ENCODE measurements at places on chromosomes 16 and 17.

GRCh38 chr17:40500709-40501108 lies 714 bp downstream of the TNS4 start:
- DNase-seq = no peak

- DNase-seq = no peak
These were observed 37.1 kb downstream of the YWHAE start for GRCh38 chr17:1362964-1363363.

GRCh38 chr16:50152351-50152806 lies 727 bp upstream of the TENT4B start:
- DNase-seq = no peak

- no peak for DNase-seq
These were observed 119.3 kb downstream of the CLEC16A start for GRCh38 chr16:11063448-11064201.

DNA sequence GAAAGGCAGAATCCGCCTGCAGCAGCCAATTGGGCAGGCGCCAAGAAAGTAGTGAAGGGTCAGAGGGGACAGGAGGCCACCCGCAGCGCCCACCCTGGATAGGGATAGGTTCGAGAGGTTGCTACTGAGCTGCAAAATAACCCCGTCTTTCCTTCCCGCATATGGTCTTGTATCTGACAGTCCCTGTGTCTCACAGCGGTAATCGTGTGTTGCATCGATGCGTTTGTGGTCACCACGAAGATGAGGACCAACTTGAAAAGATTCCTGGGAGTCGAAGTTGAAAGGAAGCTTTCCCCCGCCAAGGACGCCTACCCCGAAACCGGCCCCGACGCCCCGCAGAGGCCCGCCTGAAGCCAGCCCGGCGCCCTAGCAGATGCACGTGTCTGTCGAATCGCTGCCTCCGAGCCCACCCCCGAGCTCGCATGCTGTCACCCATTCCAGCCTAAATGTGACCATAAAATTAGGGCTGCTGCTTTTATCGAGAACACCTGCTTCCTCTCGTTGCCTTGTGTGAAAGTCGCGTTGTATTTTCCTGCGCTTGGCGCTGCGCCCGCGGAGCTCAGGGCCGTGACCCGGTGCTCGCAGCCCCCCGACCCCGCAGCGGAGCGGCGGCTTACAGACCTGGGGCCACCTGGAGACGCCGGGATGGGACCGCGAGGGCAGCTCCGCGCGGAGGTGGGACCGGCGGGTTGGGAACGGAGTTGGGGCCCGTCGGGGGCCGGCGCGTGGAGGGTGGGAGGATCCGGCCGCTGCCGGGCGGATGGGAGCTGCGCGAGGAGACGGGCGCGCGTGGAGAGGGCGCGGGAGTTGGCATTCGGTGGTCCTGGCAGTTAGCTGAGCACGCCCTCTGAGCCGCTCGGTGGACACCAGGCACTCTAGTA lies at the start of gene CMTM2:
TSS of gene CMTM2 (plus strand) at position 813 of the 881 bp plus-strand sequence. CDS start 145 bp downstream, outside the sequence.
- no peak for DNase-seq

DNA sequence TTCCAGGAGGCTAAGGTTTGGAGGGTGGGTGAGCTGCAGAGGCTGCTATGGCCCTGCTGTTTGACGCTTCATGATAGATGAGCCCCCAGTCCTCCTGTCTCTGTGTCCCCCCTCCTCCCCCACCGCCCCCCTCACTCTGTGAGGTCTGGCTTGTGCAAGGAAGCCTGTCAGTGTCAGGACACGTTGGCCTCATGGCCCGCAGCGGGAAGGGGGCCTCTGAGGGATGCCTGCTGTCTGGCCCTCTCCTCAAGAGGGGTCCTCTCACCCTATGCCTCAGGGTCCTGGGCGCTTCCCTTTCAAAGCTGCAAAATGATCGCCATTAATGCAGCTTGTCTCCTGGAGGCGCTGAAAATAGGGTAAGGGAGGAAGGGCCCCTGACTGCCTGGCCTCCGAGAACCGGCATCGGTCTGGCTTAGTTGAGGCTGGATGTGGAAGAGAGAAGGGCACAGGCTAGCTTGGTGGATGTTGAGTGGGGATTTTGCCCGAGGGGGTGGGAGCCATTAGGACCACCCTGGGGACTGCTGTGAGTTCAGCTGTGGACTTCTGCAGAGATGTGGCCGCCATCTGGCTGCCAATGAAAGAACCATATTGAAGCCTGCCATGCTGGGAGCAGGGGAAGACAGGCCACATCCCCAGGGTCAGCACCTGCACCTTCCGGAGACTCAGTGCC lies 14.8 kb upstream of the GOSR2 start:
- DNase-seq = no peak

GRCh38 chr16:87178977-87179376 lies 138.2 kb downstream of the C16orf95 start:
- no peak for DNase-seq

- no peak for DNase-seq
These were observed 594 bp downstream of the RCVRN start for GRCh38 chr17:9904277-9905077.

DNA sequence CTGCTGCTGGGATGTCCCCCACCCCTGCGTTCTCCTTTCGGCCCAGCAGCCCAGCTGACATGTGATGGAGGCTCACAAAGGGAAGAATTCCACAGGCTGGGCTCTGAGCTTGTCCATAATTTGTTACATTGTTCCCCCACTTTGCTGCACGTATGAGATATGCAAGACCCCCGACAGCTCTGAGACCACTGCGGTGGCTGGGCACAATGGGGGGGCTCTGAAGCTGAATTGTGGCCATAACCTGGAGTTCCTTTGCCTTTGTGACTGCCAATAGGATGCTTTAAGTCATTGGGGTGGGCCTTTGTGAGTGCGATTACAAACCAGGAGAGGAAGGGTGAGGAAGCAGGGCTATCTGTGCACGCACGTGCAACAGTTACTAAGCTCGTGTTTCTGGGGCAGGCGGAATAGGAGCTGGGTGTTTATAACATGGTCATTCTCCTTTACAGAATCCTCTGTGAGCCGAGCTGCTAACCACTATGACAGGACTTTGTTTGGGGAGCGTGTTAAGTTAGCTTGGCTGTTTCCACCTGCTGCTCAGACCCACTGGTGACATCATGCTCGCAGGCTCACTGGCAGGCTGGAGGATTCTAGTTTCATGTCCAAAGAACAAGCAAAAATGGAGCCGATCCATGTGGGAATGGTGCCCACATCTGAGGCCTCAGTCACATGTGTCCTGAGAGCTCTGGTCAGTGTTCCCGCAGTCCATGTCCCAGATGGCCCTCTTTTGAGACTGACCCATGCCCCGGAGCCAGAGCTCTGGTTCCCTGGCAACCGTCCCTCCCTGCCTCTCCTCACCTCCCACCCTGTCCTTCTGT lies 208.3 kb upstream of the SALL1 start:
- no peak for DNase-seq

DNA sequence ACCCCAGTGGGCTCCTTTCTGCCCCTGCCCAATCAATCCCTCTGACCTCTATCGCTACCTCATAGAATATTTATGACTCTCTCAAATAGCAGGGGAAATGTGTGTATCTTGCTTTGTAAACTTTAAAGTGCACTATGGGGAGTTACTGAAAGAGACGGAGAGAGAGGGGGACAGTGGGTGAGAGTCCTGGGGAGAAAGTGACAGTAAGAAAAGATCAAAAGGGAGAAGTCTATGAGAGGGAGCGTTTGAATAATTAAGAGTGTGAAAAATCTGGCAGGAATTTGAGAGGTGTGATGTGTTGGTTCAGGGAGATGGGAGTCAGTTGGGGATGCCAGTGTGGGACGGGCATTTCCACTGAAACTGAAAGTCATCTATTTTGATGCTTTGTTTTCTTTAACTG lies 32.6 kb downstream of the USP43 start:
- no peak for DNase-seq

DNA sequence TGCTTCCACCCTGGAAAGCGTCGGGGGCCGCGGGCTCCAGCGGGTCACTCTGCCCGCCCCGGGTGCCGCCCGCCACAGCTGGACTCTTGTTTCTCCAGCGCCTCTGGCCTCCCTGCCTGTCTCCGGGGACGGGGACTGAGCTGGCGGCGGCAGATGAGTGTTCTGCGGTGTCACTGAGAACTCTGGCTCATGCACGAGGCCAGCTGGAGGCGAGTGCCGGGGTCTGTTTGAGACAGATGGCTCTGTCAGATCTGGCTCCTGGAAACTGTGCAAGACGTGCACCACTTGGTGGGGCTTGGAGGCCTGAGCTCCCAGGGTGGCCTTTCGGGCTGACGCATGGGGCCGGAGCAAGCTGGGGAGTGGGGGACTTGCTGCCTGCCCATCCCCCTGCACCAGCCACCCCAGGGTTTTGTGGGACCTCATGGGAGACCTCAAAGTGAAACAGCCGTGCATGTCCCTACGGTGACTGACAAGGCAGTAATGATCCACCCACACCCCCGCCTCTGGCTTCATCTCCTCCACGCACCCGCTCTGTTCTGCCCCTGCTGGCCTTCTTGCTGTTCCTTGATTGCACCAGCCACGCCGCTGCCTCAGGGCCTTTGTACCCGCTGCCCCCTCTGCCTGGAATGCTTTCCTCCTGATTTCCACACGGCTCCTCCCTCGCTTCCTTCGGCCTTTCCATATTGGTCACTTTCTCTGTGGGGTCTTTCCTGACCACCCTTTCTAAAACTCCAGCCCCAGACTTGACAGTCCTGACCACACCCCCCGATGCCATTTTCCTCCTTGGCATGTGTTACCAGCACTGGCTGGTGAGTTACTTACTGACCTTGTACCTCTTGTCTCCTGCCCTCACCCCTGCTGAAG lies 174.9 kb upstream of the CIBAR2 start:
- peak; percentile 86 for DNase-seq

DNA sequence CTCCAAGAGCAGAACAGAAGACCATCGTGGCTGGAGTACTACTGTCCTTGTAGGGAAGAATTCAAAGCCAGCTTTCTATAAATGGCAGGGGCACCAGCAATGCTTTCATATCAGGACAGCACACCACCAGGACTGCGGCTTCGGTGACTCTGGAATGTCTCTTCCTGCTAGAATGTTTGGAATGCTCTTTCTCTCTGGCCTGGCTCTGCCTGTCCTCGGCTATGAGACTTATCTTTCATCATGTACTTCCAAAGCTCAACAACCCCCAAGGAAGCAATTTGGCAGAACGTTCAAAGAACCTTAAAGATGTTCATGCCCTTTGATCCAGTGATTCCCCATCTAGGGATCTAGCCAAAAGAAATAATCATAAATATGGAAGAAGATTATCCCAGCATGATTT lies 52.7 kb upstream of the NOG start:
- no peak for DNase-seq

- DNase-seq = no peak
These were observed 30.8 kb upstream of the GAA start for GRCh38 chr17:80070375-80071115.

GRCh38 chr16:70407811-70408274 lies 31.1 kb downstream of the ST3GAL2 start:
- DNase-seq = no peak

DNA sequence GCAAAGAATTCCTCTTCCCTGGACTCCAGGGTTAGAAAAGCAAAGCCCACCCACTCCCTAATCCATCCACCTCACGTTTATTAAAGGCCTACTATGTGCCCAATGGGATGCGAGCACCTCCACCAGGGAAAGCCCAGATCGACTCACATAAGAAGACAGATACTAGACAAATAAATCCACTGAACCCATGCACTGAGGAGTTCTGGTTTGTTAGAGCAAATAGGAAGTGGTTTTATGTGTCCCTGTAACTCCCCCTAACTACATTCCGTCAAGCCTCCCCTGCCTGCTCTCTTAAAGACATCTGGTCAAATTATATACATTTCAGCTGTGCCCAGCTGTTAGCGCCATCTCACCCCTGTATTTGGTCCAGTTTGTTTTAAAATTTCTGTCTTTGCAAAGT lies 218.5 kb upstream of the RPL38 start:
- no peak for DNase-seq

DNA sequence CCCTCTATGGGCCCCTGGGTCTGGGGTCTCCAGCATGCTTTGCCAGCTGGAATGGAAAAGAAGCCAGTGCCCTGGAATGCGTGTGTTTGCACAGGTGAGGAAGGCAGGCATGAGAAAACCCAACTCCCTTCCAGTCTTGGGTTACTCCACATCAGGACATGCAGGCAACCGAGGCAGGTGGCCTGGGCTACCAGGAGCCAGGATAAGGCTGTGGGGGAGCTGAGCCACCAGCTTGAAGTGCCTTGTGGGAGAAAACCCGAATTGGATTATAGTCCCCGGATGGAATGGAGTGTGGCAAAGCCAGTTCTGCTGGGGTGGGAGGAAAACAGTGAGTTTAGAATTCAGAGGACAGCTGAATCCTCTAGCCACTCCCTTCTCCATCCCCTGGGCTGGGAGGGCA lies 7.2 kb downstream of the SRCIN1 start:
- DNase-seq = peak; percentile 79
